ENCODE measurements at places on chromosomes 5 and 9.

GRCh38 chr9:109781086-109781485 is 1.1 kb downstream of the PALM2AKAP2 start:
- no peak for DNase-seq

DNA sequence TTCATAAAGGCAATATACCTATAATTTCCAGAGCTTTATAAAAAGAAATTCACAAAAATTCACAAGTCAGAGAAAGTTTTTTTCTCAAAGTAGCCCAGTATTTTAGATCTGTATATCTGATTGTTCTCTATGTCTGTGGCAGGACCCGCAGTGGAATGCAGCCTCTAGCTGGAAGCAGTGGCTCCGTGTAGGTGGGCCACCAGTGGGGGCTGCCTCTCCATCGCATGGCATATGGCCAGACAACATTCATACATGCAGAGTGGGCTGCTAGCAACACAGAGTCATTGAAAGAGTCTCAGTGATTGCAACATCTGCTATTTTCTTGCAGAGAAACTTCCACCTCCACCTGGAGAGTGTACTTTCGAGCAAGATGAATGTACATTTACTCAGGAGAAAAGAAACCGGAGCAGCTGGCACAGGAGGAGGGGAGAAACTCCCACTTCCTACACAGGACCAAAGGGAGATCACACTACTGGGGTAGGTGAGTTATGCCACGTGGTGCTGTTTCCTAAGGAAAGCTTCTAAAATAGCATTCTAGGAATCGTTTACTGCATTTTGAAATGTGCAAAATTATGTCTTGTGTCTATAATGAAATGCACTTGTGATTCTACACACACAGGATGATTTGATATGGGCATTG is 88.5 kb upstream of the SMC5 start:
- no peak for DNase-seq

DNA sequence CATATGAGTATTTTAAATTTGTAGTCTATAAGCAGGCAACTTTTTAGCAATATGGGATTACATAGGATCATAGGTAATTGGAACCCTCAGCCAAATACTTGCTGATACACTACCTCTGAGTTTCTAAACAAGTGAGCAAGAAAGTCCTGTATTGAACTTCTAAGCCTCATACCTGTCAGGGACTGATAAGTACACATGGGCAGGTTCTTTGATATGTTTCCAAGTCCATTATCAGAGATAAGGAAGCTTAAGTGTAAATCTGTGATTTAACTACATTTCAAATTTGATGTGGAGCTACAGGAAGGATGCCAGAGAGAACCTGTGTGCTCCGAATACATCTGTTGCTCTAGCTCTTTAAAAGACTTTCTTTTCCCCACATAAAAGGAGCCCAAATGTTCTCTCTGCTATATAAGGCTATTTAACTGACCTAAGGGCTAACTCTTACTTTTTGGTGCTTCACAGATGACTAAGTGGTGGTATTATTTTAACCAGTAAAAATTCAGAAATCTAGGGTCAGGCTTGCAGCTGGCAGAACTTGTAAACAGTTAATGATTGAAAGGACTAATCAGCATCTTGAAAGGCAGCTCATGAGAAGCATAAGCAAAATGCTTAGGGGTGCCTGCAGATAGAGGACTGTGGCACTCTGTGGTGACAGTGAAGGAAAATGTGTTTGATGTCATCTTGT is 228.6 kb downstream of the NR3C1 start:
- no peak for DNase-seq

- DNase-seq = no peak
Measured at GRCh38 chr5:135569755-135570452, 8.9 kb downstream of the CXCL14 start.

- DNase-seq = no peak
Measured at GRCh38 chr9:82911996-82912395, 150.9 kb downstream of the RASEF start.

DNA sequence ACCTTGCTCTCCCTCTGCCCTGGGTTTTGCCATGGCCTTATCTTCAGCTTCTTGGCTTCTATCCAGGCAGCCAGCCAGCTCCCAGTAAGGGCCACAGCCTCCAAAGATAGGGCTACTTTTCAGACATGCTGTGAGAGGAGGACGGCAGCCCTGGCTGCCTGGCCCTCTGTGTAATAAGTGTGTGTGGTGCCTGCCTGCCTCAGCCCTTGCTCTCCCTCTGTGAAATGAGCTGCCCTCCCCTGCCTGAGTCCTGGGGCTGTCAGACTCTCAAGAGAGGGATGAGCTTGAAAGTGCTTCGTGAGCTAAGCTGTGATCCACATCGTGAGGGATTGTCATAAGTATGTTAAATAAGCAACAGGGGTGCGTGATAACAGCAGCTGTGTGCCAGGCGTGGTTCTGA is 8.1 kb downstream of the NDST1 start:
- DNase-seq = no peak

- DNase-seq = no peak
Measured at GRCh38 chr5:107294211-107294550, 376.6 kb downstream of the EFNA5 start.

DNA sequence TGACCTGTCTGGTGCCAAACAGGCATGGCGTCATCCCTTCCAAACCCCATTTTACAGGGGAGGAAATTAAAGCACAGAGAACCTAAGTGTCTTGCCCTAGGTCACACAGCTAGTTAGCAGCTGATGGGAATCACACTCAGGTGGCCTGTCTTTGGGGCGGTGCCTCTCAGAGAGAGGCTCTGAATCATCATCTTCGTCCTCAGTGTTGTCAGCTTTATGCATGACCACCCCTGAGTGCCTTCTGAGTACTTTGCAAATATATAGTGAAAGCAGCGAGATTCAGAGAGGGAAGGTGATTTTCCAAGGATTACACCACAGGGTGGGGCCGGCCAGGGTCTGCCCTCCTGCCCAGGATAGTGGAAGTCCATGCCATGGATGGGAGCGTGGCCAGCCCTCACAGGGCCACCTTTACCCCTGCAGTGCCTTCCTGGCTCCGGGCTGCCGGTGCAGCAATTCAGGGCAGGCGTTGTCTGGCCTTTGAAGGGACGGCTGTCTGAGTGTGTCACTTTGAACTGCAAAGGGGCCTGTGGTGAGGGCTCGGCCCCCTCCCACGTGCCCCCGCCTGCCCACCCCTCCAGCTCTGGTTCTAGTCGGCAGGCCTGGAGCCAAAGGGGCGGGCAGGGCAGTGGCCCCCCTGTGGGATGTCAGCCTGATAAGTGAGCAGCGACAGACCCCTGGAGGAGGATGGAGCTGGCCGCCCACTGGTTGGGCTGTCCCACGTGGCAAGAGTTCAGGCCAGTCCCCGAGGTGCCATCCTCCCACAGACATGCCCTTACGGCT is 16.9 kb downstream of the LMX1B start:
- no peak for DNase-seq

DNA sequence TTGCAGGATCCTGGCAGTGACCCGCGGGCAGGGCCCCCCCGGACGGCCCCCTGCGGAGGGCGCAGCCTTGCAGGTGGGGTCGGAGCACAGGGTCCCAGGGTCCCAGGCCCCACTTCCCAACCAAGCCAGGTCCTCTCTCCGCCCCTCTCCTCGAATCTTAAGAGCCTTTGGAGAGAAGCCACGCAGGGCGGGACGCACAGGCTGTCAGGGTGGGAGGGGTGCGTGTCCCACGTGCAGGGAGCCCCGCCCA is 18.4 kb upstream of the EGFL7 start:
- DNase-seq = no peak

GRCh38 chr9:83598487-83598886 is 24.5 kb upstream of the IDNK start:
- no peak for DNase-seq

DNA sequence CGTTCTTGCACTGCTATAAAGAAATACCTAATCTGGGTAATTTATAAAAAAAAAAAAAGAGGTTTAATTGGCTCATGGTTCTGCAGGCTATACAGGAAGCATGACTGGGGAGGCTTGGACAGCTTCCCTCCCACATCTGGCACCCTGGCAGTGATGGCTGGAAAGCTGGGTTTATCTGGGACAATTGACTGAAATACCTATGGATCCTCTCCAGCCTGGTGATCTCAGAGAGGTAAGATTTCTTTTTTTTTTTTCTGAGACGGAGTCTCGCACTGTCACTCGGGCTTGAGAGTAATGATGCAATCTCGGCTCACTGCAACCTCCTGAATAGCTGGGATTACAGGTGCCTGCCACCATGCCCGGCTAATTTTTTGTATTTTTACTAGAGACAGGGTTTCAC is 22.7 kb upstream of the UGCG start:
- no peak for DNase-seq

- DNase-seq = no peak
Measured at GRCh38 chr5:5605170-5605764, 182.8 kb downstream of the ICE1 start.

DNA sequence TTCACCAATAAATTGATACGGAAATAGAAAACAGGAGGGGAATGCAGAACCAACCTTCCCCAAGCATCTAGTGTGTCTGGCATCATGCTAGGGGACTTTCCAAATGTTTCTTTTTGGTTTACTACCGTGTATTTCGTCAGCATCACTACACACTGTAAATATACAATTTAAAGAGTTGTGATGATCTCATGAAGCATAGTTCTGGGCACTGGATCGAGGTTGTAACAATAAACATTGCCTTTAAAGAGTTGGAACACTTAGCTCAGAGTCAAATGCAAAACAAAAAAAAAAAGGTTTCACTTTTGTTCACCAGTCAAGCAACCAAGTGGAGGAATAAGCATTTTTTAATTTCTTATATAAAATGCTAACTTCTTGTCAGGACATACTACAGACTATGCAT is 2.9 kb upstream of the SCAI start:
- no peak for DNase-seq

- DNase-seq = no peak
Measured at GRCh38 chr9:37806271-37806670, 5.7 kb downstream of the DCAF10 start.

GRCh38 chr9:130718562-130718961 is 25.0 kb downstream of the EXOSC2 start:
- no peak for DNase-seq

GRCh38 chr5:107985144-107985543 is 314.4 kb upstream of the EFNA5 start:
- no peak for DNase-seq

GRCh38 chr5:180848878-180849277 is 12.2 kb downstream of the ZFP62 start:
- no peak for DNase-seq

DNA sequence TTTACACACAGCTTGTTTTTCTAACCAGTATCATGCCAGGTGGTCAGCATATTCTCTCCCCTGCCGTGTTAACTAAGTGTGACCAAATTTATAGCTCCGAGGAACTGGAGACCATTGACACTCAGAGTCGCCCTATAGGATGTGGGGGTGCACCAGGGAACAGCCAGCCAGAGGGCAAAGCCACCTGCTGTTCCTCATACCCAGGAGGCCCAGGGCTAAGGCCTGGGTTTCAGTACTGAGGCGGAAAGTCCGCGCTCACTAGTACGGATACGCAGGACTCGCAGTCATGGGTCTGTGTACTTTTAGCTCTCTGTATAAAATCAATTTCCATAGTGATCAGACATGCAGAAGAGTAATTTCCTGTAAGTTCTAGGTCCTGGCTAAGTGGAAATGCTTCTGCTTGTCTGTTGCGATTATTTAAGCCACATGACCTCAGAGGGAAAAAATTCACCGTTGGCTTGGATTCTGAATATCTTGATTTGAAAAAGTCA is 247.0 kb downstream of the AOPEP start:
- DNase-seq = no peak

- no peak for DNase-seq
Measured at GRCh38 chr5:155050384-155051019, 36.9 kb downstream of the KIF4B start.

GRCh38 chr9:14561929-14562405 is 131.3 kb downstream of the ZDHHC21 start:
- no peak for DNase-seq

- DNase-seq = no peak
Measured at GRCh38 chr9:20331095-20331685, 291.1 kb downstream of the MLLT3 start.

DNA sequence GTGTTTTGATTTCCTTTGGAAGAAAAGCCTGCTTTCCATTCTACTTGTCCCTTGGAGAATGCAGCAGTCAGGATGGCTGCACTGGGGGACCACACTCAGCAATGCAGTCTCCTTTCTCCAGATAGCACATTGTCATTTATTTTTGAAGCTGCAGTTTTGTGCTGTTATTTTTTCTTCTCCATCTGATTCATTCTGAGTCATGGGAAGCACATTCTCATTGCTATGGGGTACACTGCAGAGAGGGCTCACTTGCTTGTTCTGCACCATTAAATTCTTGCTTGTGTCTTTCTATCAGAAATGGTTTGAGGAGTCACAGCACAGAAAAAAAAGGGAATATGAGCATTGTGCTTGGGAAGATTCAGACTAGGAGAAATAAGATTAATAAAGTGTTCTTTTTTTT is 39.7 kb upstream of the POC5 start:
- DNase-seq = no peak

DNA sequence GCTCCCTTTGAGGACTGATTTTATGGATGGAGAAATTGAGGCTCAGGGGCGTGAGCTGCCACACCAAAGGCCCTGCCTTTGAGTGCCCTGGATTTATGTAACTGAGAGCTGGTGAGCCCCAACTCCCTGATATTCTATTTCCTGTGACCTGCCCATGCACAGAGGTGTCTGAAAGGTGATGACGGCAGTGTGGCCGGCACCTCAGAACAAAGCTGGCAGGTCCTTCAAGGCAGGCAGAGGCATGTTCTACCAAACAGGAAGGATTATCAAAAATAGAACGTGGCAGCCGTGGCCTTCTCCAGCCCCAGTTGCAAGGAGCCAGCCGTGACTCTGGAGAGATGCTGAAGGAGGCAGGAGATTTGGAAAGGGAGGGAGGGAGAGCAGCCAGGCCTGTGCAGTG is 36.2 kb downstream of the INSYN2B start:
- no peak for DNase-seq

GRCh38 chr5:59358005-59358861 is 535.3 kb downstream of the PDE4D start:
- no peak for DNase-seq

DNA sequence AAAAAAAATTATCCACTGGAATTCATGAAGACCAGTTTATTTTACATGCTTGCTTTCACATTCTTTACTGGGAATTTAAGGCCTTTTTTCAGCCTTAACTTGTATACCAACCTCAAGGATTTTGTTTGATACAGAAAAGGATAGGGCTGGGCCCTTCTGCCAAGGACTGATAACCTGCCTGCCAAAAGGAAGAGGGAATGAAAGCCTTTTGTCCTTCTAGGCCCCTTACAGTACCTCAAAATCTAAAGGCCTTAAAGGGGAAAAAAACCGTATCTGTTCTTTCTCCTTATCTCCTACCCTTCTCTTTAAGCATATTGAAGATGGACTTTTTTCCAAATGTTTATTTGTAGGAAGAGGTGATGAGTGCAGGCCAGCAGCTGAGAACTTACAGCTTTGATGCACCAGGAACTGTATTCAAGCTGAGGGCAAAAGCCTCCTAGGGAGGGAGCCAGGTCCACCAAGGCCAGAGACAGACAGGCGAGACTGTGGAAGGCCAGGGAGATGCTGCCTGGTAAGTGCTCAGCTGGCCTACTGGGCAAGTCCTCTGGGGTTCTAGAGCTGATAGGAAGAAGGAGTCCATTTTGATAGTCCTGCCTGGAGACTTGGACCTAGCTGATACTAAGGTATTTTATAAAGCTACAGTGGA is 31.8 kb downstream of the FAXDC2 start:
- DNase-seq = no peak
